Esophagus squamous epithelium (tissue), 5 donors: ENCODE measurements at places on chromosomes 16 and 17.

GRCh38 chr17:76274112-76274956 lies 9.2 kb downstream of the UBALD2 start:
- no peak for DNase-seq

DNA sequence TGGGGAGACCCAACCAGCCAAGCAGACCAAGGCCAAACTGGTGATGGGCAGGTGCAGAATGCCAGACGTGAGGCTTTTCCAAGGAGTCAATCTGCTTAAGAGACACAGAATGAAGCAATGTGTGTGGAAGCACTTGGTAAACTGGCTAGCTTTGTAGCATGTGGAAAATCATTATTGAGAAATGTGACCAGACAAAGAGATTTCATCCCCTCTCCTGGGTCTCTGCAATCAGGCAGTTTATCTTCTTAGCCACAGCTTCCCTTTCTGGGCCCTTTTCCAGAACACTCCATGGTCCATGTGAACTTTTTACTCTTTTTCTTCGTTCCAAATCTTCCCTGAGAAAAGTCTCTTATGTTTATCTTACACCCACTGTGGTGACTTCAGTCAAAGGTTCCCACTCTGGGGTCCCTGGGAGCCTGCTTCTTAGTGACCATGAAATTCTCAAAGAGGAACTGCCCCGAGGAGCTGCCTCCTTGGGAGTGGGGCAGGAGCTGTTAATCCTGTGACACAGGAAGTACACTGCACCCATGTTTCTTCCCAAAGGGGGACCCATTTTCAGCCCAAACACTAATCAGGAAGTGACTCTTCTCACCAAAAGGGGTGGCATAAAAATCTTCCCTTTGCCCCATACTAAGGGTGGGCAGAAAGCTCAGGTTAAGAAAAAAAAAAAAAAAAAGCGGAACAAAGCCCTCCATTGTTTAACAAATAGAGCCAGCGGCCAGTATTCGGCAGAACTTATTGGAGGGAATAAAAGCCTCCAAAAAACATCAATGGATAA lies 346.2 kb upstream of the ASIC2 start:
- no peak for DNase-seq

GRCh38 chr16:58196898-58197313 lies 1.0 kb downstream of the CSNK2A2 start:
- DNase-seq = no peak

DNA sequence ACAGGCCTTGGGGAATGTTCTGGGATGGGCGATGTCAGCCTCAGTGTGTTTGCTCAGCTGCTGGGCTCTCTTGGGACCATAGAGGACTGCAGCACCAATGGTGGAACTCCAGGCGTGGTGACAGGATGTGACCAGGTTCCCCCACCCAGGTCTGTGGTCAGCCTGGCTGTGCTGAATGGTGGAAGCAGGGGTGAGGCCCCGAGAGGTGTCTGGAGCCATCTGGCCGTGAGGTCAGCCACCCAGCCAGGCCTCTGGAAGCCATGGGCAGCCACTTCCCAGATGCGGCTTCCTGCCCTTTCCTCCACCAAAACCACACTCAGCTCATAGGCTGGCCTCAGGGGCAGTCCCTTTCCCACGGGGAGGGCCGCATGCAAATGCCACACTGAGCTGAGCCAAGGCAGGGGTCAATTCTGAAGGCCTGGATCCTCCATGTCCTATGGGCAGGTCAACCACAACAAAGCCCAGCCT lies 7.8 kb upstream of the MAPK7 start:
- DNase-seq = no peak

- DNase-seq = no peak
Observed at GRCh38 chr17:66841328-66841727, 6.4 kb downstream of the CACNG5 start.

DNA sequence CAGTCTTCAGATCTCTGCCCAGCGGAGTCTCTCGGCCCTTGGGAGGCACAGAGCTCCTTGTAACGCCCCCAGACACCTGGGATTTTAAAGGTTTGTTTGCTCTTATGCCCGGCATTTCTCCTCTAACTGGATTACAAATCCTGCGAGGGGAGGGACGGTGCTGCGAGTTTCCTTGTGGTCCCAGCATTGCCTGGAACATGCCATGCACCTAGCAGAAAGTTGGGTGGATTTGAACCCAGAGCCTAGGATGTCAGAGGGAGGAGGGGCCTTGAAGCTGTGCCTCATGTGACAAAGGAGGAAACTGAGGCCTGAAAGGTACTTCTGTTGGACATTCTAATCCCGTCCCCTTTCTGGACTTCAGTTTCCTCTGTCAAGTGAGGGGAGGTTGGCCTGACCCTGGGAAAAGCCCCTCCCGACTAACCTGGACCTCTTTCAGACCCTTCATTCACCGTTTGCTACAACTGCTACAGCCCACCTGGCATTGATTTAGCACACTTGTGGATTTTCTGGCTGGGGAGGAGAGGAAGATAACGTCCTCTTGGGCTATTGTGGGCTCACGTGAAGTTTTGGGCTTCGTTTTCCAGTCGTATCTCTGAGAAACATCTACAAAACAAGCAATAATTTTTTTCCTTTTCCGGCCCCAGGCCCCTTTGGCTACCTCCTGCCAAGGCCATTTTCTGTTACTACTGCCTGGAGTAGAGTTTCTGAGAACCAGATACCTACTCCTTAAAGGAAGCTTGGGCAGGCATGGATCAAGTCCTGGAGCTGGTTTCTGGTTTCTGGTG lies 30.9 kb downstream of the MRC2 start:
- DNase-seq = no peak

DNA sequence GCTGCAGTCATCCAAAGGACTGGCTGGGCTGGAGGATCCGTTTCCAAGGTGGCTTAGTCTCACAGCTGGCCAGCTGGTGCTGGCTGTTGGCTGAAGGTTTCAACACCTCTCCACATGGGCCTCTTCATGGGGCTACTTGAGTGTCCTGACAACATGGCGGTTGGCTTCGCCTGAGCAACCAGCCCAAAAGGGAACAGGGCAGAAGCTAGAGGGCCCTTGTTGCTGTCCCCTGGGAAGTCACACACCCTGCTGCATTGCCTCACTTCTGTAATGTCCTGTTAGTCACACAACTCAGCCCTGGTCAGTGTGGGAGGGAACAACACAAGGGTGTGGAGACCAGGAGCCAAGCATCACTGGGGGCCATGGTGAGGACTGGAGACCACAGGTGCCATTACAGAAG lies 36.6 kb downstream of the C16orf78 start:
- DNase-seq = no peak
